ENCODE measurements at places on chromosomes 5 and 9. TPM values are rescaled to one million over a fixed set of nuclear protein-coding genes. Genes with fewer than 3 reads are reported as not detected.
A peak's percentile ranks its signal among the peaks of the same experiment; 100 is the strongest.

DNA sequence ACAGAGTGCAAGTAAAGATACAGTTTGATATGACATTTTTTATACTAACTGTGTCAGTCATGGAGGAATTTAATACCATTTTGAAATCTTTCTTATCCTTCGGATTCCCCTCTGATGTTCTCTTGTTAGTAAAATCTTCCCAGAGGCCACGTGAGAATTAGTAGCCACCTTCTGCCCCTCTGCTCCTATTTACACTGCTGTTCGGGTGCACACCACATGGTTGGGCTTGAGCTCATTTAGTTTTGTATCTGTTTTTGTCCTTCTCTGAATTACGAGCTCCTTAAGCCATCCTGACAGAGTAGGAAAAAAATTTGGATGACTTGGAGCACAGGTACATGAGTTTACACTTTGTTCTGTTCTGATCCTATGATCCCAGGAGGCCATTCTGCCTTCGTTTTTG lies 109.7 kb downstream of the SV2C start:
- H3K27ac ChIP-seq: no peak overlapping the region
- DNase-seq: no peak
- H3K27me3 ChIP-seq: no peaks in the 10 kb centered on the region
- H3K4me3 ChIP-seq: no peak overlapping the region

DNA sequence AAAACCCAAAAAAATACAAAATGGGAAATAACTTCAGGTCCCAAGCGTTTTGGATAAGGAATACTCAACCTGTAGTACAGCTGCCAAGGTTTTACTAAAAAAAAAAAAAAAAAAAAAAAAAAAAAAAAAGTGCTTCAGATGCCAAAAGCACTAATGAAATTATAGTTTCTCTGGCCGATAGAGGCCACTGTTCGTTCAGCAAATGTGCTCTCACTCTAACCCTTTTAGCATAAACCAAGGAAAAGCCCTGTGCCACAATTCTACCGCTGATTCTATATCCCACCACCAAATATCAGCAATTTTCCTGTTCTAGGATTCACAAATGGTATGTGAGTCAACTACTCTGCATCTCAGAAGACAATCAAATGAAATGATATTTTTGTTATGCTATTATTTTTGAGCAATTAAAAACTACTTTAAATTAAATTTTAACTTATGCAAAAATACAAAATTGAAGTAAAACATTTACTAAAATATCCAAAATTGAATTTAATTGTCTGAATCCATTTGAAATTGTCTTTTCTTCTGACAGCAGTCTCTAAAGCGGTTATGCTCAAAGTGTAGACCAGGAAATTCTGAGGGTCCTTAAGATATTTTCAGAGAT lies 79.8 kb downstream of the RICTOR start:
- no peak overlapping the region for H3K4me3 ChIP-seq
- H3K36me3 ChIP-seq: no peaks in the 10 kb centered on the region
- H3K4me1 ChIP-seq: peaks cover 10% of the 10 kb centered on the region
- no peak overlapping the region for H3K27ac ChIP-seq

DNA sequence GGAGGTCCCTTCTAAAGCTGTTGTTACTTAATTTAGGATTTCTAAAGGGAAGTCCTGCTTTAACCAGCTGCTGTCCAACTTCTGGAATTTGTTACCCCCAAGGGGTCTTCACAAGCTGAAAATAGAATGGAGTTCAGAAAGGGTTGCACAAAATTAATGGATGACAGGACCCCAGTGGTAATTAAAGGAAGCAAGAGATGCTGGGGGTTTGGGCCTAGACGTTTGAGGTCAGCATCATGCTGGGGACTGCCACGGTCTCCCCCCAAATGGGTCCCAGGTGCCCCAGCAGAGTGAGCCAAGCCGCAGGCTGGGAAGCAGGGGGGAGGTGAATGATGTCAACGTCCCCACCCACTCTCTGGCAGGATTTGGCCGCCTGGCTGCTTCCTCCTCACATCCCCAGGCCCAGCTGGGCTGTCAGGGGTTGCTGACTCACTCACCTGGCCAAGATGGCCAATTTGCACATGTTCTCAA lies 97.5 kb upstream of the ARAP3 start:
- H3K36me3 ChIP-seq: no peaks in the 10 kb centered on the region
- no peak overlapping the region for H3K4me3 ChIP-seq
- peak; percentile 76 for DNase-seq
- no peaks in the 10 kb centered on the region for H3K27me3 ChIP-seq
- H3K4me1 ChIP-seq: no peaks in the 10 kb centered on the region
- H3K27ac ChIP-seq: no peak overlapping the region

DNA sequence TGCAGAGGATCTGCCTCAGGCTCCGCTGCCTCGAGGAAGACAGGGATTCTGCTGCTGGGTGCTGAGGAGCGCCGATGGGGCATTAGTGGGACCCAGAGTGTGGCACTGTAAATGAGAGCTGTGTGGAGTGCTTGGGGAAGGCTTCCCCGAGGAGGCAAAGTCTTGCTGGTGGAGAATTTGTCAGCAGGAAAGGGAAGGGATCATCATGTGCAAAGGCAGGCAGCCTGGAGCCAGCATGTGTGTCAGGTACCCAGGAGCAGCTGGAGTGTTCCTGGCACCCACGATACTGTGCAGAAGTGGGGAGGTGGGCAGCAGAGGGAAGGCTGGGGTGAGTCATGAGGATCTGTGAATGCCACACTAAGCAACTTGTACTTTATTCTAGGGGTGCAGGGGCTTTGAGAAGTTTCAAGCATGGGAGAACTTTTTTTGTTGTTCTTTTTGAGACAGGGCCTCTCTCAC lies 12.3 kb downstream of the B4GALT7 start:
- H3K36me3 ChIP-seq: no peaks in the 10 kb centered on the region
- no peaks in the 10 kb centered on the region for H3K27me3 ChIP-seq
- no peak overlapping the region for H3K4me3 ChIP-seq
- H3K27ac ChIP-seq: no peak overlapping the region
- H3K4me1 ChIP-seq: peaks cover 6% of the 10 kb centered on the region

GRCh38 chr9:75156858-75157257 lies 68.5 kb downstream of the OSTF1 start:
- no peaks in the 10 kb centered on the region for H3K27me3 ChIP-seq
- H3K36me3 ChIP-seq: no peaks in the 10 kb centered on the region
- no peak for DNase-seq
- no peak overlapping the region for H3K27ac ChIP-seq
- H3K4me3 ChIP-seq: no peak overlapping the region

GRCh38 chr5:143896516-143896915 lies 84.6 kb downstream of the HMHB1 start:
- no peaks in the 10 kb centered on the region for H3K36me3 ChIP-seq
- no peaks in the 10 kb centered on the region for H3K27me3 ChIP-seq
- no peak for DNase-seq
- no peaks in the 10 kb centered on the region for H3K4me1 ChIP-seq
- no peak overlapping the region for H3K27ac ChIP-seq

DNA sequence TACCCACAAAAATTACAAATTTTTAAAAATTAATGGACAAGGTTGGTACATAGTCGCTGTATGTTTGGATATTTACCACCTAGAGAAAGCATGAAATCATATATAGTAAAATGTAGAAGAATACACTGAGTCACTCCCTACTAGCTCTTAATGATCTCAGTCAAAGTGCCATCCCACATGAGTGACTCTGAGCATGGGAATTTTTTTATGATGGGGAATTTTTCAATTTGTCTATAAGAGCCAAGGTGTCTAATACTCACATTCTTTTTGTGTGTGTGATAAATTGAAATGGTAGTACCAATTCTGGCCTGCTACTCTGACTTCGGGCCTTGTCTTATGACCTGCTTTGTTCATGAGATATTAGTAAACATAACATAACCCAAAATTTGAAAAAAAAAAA lies 483.2 kb downstream of the CDH10 start:
- H3K27ac ChIP-seq: no peak overlapping the region
- H3K36me3 ChIP-seq: no peaks in the 10 kb centered on the region
- no peaks in the 10 kb centered on the region for H3K27me3 ChIP-seq
- H3K4me3 ChIP-seq: no peak overlapping the region

DNA sequence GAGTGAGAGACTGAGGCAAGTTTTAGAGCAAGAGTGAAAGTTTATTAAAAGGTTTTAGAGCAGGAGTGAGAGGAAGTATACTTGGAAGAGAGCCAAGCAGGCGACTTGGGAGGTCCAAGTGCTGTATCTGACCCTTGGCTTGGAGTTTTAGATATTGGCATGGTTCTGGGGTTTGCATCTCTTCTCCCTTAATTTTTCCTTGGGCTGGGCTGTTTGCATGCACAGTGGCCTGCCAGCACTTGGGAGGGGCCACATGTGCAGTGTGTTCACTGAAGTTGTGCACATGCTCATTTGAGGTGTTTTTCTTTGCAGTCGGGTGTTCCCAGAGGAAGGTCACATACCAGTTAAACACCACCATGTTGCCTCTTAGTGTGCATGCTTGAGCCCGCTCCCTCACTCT lies 464.1 kb downstream of the DMRT2 start:
- H3K36me3 ChIP-seq: no peaks in the 10 kb centered on the region
- DNase-seq: no peak
- H3K4me1 ChIP-seq: no peaks in the 10 kb centered on the region
- H3K27me3 ChIP-seq: no peaks in the 10 kb centered on the region

DNA sequence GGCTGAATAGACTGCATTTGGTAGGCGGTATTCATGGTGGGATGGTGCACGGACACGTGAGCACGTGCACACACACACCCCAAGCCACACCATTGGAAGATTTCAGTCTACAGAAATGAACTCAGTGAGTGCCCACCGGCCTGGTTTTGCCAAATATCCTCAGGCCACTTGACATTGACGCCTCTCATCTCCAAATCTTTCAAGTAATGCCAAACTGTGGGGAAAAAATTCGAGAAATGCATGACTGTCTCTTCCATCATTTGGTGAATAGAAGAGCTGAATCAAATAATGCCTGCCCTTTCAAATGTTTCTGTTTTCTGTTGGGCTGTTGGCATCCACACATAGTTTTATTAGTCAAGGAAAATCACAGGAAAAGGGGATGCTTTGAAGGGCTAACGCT lies 182.3 kb upstream of the EFNA5 start:
- no peaks in the 10 kb centered on the region for H3K36me3 ChIP-seq
- no peaks in the 10 kb centered on the region for H3K27me3 ChIP-seq
- H3K4me1 ChIP-seq: no peaks in the 10 kb centered on the region

GRCh38 chr5:35900972-35901695 lies 37.3 kb downstream of the CAPSL start:
- H3K36me3 ChIP-seq: no peaks in the 10 kb centered on the region
- H3K27ac ChIP-seq: no peak overlapping the region
- H3K27me3 ChIP-seq: no peaks in the 10 kb centered on the region
- no peaks in the 10 kb centered on the region for H3K4me1 ChIP-seq
- DNase-seq: no peak
- no peak overlapping the region for H3K4me3 ChIP-seq

DNA sequence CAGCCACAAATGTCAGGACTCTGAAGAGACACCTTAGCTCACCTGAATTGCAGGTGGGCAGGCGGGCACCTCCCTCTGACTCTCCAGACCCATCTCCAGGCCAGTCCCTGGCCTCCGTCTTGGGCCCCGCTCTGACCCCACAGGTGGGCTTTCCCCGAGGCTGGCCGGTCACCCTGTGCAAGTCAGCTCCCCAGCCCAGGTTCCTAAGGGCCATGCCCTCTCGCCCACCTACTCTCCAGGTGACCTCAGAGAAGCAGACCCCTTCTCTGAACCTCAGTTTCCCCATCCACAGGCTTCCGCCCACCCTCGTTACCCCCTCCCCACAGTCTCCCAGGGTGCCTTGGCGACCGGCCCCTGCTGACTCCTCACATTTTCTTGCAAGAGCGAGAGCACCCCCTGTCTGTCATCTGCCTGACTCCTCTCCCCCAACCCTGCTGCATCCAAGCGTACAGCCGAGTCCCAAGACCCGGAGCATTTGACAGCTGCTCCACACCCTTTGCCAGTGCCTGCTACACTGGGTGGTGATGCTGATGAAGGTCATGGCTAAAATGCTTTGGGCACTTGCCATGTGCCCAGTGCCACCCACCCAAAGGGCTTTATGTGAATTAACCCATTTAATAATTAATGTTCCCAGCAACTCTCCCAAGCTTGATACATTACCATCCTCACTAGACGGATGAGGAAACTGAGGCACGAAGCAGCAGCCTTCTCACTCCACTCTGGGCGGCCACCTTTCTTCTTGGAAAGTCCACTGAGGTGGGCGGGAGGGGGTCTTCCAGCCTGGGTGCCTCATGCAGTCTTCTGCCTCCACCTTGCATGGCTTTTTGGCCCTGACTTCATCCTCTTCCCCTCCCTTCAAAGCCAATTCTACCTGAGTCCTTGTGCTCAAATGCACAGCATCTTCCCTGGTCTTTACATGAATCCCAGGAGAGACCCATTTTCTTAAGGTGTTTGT lies 51.1 kb upstream of the ORM1 start:
- H3K27me3 ChIP-seq: no peaks in the 10 kb centered on the region
- no peaks in the 10 kb centered on the region for H3K4me1 ChIP-seq
- H3K27ac ChIP-seq: no peak overlapping the region
- DNase-seq: peak; percentile 75

- no peaks in the 10 kb centered on the region for H3K36me3 ChIP-seq
- H3K4me3 ChIP-seq: no peak overlapping the region
- DNase-seq: no peak
- H3K27ac ChIP-seq: no peak overlapping the region
- no peaks in the 10 kb centered on the region for H3K4me1 ChIP-seq
- no peaks in the 10 kb centered on the region for H3K27me3 ChIP-seq
Measured at GRCh38 chr5:92659246-92659645, 921.8 kb downstream of the NR2F1-AS1 start.

DNA sequence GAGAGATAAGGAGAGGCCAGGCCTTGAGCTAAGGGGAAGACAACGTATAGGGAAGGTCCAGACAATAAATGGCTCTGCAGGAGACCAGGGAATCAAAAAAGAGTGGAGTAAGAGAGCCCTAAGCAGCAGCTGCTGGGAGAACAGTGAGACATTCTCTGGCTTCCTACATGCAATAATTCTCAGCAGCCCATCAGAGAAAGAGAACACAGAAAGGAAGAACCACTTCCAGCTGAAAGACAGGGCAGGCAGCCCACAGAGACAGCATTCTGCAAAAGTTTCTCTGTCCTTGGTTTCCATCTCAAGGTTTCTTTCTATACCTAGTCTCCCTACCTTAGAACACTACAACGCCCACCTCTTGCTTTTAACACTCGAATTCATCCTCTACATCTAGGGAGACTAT lies 189.9 kb downstream of the DEPDC1B start:
- no peak overlapping the region for H3K4me3 ChIP-seq
- H3K27ac ChIP-seq: peak overlapping the region; percentile 45
- H3K36me3 ChIP-seq: no peaks in the 10 kb centered on the region
- H3K4me1 ChIP-seq: peaks cover 54% of the 10 kb centered on the region
- no peaks in the 10 kb centered on the region for H3K27me3 ChIP-seq

Gene PDE4D
- total RNA-seq: 170 TPM

Gene S1PR3
- total RNA-seq: 22.3 TPM

Gene PCDHGA1
- total RNA-seq: 1.1 TPM

Gene STPG3
- total RNA-seq: not detected

Gene CENPK
- total RNA-seq: 1.8 TPM

Gene PRRC1
- total RNA-seq: 30.2 TPM

Gene STK32A
- total RNA-seq: 4.7 TPM
